ENCODE measurements at places on chromosomes 16 and 17.

- no peak for DNase-seq
These were observed 591 bp downstream of the YPEL3 start for GRCh38 chr16:30095166-30096078.

- no peak for DNase-seq
These were observed 554.0 kb upstream of the ZFHX3 start for GRCh38 chr16:73601911-73602310.

- DNase-seq: peak; percentile 27
These were observed at the start of gene SEC14L1 for GRCh38 chr17:77140878-77141767. Gene SEC14L1, plus strand, starts transcription at chr17:77140969. Its CDS starts 2,628 bp downstream, at chr17:77143597.

DNA sequence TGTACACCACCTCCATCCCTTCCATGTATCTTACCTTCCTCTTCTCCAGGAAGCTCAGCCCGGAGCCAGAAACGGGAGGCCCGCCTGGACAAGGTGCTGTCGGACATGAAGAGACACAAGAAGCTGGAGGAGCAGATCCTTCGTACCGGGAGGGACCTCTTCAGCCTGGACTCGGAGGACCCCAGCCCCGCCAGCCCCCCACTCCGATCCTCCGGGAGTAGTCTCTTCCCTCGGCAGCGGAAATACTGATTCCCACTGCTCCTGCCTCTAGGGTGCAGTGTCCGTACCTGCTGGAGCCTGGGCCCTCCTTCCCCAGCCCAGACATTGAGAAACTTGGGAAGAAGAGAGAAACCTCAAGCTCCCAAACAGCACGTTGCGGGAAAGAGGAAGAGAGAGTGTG, 756 bp upstream of the MVP start:
- DNase-seq: no peak

GRCh38 chr17:80146121-80147034, 550 bp downstream of the EIF4A3 start:
- no peak for DNase-seq

- no peak for DNase-seq
These were observed 412.1 kb downstream of the CA10 start for GRCh38 chr17:51746421-51746820.

DNA sequence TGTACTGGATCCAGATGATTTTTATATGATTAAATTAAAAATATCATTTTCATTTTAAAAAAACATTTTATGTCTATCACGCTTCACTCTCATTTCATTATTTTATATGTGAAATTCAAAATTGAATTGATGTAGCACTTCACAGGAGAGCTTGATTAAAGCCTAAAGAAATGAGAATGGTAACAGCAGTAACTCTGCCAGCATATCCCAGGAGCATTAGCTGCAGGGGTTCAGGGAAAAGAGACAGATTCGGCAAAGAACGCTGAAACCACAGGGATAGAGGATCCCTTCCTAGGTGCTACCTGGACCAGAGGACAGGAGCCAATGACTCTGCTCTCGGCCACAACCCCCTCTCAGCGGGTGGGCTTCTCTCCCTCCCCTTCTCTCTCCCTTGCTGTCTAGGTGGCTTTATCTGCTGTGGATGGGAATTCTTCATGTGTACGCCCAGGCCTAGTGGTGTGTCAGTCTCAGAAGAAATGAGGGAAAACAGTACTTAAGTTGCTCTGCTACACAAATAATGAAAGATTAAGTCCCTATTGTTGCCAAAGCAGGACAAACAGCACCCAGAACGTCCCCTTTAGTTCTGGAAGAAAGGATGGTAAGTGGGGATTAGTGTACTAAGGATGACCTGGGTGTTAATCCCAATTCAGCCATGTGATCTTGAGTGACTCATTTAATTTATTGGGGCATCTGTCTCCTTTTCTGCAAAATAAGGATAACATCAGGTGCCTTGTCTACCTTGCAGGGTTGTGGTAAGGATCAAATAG, 123.3 kb downstream of the CDK5R1 start:
- no peak for DNase-seq

DNA sequence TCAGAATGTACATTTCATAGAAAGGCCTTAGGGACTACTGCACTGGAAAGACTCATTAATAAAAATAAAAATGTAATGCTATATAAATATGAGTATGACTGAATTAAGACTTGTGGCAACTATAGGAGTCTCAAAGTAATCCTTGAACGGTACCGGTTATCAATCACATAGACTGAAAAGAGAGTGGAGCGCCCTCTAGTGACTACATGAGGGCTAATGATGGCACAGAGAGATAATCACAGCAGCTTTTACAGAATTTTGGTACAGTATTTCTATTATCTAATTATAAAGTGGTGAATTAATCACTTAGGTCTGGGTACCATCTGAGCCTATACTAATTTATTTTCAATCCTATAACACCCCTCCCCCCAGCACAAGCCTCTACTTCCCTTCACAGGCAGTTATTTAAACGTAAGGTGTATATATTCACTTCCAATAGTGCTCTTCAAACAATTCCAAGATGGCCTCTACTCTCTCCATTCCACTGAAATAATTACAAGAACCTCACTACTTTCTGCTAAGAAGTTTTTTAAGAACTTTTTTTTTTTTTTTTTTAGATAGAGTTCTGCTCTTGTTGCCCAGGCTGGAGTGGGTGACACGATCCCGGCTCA, 40.7 kb upstream of the ANKFY1 start:
- DNase-seq: peak; percentile 60

GRCh38 chr17:64538508-64539130, 31.8 kb downstream of the CEP95 start:
- DNase-seq: no peak

DNA sequence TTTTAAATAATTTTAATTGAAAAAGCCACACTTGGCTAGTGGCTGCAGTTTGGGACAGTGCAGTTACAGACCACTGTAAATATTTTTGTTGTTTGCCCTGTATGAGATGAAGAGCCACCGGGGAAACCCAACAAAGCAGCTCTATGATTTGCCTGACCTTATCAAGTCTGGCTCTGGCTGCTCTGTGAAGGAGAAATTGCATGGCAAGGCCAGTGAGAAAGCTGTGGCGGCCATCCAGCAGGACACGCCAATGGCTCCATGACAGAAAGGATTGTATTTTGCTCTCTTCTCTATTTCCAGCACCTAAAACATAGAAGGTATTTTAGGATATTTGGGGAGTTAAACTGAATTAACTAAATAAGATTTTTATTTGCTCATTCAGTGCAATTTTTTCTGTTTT, 330.0 kb upstream of the DYNLRB2 start:
- no peak for DNase-seq

DNA sequence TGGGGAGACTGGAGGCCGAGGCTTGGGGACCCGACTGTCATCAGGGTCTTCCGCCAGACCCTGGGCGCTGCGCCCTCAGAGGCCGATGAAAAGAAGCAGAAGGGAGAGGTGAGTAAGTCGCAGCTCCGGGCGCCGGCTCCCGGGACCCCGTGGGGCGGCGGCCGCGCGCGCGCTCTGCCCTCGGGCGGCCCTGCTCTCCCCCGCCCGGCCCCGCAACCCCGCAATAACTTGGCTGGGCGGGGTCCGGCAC, 392 bp upstream of the ABHD15 start:
- DNase-seq: no peak

DNA sequence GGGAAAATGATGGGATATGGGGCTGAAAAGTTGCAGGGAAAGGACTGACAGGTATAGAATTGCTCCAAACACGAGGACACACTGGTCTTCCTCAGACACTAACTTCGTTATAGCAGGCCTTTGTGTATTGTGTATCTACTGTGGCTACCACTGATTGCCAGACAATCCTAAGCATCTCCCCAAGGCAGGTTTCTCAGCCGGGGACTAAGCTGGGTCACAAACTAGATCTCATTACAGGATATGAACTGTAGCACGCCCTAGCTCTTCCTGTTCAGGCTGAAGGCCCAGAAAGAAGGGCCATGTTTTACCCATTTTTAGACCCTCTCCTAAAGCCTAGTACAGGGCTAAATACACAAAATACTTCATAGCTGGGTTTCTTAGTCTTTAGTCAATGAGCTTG, 5.1 kb upstream of the RANGRF start:
- DNase-seq: no peak

GRCh38 chr17:8046929-8047768, 8.3 kb downstream of the ALOX15B start:
- DNase-seq: no peak

GRCh38 chr16:23975293-23975692, 139.5 kb downstream of the PRKCB start:
- no peak for DNase-seq

GRCh38 chr16:54928411-54929089, 2.1 kb upstream of the IRX5 start:
- no peak for DNase-seq

- DNase-seq: no peak
These were observed 444 bp downstream of the HELZ start for GRCh38 chr17:67244431-67245072.

GRCh38 chr17:55275894-55276804, 11.4 kb downstream of the HLF start:
- DNase-seq: no peak

DNA sequence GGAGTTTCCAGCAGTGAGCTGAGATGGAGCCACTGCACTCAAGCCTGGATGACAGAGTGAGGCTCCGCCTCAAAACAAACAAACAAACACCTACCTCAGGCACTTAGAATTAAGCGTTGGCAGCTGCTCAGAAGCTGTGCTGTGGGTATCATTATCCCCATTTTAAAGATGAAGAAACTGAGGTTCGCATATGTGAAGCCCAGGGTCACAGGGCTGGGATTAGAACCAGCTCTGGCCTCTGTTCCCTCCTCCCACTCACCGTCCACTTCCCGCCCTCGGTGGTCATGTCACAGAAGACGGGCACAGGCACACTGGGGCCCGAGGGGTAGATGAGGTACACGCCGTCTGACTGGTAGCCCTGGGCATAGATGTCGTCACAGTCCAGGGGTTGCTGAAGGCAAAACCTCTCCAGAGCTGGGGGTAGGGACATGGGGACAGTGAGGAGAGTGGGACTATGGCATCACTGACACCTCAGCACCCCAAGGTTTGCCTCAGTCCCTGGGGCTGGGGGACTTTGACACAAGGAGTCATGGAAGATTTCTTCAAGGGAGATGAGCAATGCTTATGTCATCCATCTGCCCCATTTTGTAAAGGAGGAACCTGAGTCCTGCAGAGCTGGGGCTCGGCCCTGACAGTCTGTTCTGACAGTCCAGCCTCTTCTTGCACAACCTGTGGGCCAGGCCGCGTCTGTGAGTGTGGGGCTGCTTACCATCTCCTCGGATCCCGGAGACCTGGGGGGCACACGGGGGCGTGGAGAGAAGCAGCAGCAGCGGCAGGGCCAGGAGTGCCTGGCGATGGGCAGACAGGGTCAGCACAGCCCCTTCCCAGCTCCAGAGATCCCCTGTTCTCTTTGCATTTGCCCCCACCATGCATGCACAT, 700 bp downstream of the MFAP4 start:
- no peak for DNase-seq

DNA sequence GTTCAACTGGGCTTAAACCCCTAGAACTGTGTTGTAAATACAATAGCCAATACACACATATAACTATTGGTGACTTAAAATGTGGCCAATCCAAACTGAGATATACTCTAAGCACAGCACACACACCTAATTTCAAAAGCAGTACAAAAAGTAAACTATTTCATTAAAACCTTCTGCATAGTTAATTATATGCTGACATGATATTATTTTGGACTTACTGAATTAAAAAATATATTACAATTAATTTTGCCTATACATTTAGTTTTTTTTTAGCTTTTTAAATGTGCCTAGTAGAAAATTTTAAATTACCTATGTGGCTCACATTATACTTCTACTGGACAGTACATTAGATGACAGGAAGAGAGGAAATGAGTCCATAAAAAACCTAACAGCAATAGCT, 21.5 kb downstream of the MED13 start:
- no peak for DNase-seq

- no peak for DNase-seq
These were observed 49.5 kb downstream of the DNAH2 start for GRCh38 chr17:7767004-7767403.

GRCh38 chr17:81866440-81867169, 4.5 kb downstream of the ARHGDIA start:
- DNase-seq: no peak

DNA sequence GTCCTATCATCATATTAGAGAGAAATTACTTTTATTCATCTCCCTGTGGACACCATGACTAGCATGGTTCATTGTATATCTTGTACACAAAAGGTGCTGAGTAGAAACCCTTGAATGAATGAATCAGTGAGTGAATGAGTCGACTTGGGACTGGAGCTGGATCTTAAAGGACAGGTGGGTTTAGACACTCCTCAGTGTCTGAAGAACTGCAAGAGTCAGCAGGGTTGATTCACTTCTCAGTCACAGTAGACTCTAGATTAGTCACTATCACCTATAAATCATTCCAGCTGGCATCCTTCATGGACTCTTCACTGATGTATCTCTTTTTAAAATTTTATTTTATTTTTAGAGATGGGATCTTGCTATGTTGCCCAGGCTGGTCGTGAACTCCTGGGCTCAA, 30.1 kb upstream of the PMFBP1 start:
- DNase-seq: no peak

- DNase-seq: no peak
These were observed 50.4 kb downstream of the KATNIP start for GRCh38 chr16:27600381-27600780.

DNA sequence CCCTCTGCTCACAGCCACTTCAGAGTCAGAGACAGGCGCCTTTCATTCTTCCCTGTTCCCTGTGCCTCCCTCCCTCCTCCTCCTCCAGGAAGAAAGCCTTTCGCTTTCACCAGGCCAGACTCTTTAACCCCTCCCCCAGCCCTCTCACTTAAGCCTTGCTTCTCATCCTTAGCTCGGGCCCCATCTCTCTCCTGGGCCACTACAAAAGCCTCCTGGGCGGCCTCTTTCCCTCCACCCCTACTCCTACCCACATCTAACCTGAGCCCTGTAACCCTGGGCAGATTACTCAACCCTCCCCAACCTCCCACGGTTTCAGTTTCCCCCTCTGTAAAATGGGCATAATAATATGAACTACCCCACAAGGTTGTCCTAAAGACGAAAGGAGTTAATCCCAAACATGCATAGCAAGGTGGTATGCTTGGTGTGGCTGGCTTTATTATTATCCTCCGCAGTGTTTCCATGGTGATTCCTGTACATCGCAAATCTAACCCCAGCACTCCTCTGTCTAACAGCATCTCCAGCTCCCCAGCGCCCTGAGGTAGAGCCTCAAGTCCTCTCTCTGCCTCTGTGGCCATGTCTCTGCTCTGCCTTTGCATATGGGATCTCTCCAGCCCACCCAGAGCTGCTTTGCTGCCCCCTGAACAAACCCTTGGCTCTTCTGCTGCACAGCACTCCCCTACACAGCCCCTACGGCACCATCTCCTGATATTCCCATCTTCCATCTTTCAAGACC, 17.7 kb downstream of the PIMREG start:
- DNase-seq: no peak

DNA sequence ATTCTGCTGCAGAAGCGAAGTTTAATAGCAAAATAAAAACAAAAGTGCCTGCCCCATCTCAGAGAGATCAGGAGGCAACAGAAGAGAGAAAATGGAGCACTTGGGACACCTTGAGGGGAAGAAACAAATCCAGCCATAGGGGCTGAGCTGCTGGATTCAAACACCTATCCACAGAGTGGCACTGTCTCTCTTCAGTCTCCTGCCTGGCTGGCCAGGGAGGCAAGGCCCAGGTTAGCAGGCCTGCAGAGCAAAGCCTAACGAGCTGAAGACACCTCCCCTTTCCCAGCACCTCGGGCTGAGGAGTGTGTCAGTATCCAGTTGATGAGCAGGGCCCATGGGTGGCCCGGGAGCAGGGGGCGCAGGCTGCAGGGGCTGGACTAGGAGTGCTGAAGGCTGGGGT, 8.8 kb upstream of the KRT31 start:
- DNase-seq: no peak

GRCh38 chr17:34841467-34841866, 119.8 kb downstream of the CCT6B start:
- no peak for DNase-seq

- no peak for DNase-seq
These were observed 375.9 kb downstream of the CDH13 start for GRCh38 chr16:83002351-83003334.

GRCh38 chr17:50372222-50372757, 694 bp downstream of the MRPL27 start:
- DNase-seq: no peak
